ENCODE measurements at places on chromosomes 3 and 15.

GRCh38 chr15:49696433-49696832 is 75.6 kb downstream of the DTWD1 start:
- no peak for DNase-seq

DNA sequence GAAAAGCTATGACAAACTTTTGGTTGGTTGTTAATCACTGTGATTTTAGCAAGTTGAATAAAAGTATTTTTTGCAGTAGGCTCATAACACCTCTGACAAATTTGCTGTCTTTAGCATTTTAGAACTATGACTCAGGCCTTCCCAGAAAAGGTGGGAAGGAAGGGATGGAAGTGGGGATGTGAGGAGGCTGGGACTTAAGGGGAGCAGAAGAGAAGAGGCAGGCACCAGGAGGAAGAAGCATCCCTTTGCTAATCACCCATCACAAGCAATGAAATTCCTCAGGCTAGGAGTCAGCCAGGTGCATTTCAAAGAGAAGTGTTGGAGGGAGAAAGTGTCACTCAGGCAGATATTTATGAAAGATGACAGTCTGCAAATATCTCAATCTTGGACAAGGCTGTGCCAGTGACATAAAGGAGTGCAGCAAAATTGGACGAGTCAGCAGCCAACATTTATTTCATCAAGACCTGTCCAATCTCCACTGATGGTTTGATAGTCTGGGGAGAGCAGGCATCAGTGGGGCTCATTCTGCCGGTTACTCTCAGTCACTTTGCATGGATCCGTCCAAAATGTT is 337.3 kb upstream of the ARRDC4 start:
- DNase-seq = no peak

DNA sequence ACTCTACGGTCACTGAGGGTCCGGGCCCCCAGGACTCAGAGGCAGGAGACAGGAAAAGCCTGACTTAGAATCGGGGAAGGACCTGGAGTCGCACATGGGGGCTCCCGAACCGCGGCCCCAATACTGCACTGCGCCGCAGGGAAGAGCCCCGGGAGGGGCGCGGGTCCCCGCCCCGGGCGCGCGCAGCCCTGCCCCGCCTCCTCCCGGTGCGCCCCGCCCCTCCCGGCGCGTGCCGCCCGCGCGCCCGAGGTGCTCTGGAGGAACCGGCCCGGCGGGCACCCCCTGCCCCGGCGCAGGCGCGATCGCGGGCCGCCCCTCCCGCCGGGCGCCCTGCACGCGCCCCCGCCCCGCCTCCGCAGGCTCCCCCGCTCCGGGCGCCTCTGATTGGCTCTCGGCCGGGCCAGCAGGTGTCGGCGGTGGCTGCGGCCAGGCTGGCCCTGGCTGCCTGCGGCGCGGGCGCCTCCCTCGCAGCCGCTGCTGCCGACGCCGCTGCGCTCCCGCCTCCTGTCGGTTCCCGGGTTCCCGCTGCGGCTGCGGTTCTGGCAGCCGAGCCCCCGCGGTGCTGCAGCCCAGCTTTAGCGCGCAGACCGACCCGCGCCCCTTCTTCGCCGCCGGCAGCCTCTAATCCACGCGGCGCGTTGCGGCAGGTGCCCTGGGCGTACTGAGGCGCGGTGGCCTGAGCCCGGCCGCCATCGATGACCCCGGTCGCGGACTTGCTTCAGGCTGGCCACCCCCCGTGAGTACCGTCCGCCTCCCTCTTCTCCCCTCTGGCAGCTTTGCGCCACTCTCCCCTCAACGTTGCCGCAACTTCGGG is at the start of gene MYRIP:
Gene MYRIP, plus strand, starts transcription at position 429 of the 814 bp plus-strand sequence. CDS start 91,208 bp downstream, outside the sequence.
- DNase-seq = no peak

- no peak for DNase-seq
Observed at GRCh38 chr3:126180477-126181397, at the start of gene ALDH1L1. TSS of gene ALDH1L1 (minus strand) at chr3:126180586. CDS start at chr3:126160979, 19,607 bp downstream.

GRCh38 chr3:150635526-150635925 is 32.4 kb downstream of the SELENOT start:
- DNase-seq = no peak

DNA sequence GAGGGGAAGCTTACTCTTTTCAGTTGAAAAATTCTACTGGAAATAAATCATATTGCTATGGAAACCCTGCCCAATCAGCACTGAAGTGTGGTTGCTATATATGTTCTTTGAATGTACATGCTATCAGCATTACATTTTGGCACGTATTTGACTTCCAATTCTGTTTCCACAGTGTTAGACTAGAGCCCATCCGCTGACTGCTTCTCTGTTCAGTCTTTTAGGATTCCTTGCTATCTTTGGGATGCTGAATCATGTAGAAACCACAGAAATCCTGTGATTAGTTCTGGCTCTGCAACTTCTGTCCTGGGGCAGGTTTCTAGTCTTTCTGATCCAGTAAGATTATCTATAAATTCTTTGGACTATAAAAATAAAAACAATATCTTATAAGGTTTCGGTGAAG is 128.2 kb upstream of the SLC7A14 start:
- no peak for DNase-seq

DNA sequence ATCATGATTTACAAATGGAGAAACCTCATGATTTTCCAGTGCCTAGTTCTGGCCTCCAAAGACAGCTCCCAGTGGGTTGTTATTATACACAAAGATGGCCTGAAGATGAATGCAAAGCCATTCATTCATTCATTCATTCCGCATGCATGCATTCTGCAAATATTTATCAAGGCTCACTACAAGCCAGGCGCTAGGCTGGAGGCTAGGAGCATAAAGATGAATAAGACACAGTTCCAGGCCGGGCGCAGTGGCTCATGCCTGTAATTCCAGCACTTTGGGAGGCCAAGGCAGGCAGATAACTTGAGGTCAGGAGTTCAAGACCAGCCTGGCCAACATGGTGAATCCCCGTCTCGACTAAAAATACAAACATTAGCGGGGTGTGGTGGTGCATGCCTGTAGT is 2.4 kb upstream of the PSMD2 start:
- no peak for DNase-seq

GRCh38 chr3:176615826-176616225 is 581.5 kb downstream of the TBL1XR1 start:
- DNase-seq = no peak

Measured in stimulated activated CD4-positive, alpha-beta T cell treated with anti-CD3 and anti-CD28 coated beads, Interleukin-4, amount 100 ng/mL, for 24 hours (primary cell).